ENCODE measurements at places on chromosomes 5 and 9.

- peak; percentile 92 for DNase-seq
These were observed 52.7 kb upstream of the TJP2 start for GRCh38 chr9:69121155-69122081.

- no peak for DNase-seq
These were observed 70.3 kb downstream of the MTAP start for GRCh38 chr9:21872696-21873095.

DNA sequence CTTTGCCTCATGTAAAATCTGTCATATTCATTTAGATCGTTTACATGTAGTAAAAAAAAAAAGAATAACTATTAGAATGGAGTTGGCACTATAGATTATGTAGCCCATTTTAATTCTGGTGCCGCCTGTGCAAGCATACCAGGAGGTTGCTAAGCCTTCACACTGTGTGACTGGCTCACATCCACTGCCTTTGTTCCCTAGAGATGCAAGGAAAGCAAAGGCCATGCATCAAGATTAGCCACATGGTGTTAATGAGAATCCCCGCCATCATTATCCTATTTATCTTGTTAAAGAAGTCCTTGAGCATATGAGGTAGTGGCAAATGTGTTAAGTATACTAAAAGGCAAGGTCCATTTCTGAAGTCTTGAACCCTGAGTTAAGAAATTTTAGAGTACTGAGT lies 279.6 kb downstream of the RFX3 start:
- no peak for DNase-seq

GRCh38 chr9:2700909-2701550 lies 16.3 kb upstream of the KCNV2 start:
- DNase-seq: no peak

DNA sequence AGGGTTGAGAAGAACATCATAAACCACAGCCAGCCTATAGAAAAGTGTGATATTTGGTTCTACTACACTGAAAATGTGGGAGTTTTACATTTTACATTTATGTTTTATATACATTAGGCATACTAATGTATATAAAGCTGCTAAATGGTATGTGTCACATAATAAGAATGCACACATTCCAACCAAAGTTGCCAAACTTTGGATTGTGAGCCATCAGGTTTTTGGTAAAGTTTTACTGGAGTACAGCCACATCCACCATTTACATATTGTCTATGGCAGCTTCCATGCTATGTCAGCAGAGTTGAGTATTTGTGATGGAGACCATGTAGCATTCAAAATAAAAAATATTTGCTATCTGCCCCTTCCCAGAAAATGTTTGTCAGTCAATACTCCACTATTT lies 23.1 kb upstream of the TARS1 start:
- no peak for DNase-seq

GRCh38 chr5:351921-352245 lies 30.4 kb downstream of the AHRR start:
- no peak for DNase-seq

DNA sequence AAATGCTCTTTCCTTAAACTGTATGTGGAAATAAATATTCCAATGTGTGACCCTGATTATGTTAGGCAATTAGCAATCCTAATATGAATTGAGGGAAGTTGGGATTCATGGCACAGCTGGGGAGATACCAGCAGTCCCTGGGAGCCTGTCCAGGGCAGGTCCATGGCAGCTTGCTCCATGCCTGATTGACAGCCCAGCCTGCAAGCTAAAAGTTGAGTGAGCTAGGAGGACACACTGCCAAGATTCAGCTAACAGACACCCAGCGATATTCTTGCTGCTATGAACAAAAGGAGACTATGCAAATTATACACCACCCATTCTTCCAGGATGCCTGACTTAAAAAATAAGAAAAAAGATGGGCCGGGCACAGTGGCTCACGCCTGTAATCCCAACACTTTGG lies 6.2 kb downstream of the TGFBI start:
- DNase-seq: no peak

DNA sequence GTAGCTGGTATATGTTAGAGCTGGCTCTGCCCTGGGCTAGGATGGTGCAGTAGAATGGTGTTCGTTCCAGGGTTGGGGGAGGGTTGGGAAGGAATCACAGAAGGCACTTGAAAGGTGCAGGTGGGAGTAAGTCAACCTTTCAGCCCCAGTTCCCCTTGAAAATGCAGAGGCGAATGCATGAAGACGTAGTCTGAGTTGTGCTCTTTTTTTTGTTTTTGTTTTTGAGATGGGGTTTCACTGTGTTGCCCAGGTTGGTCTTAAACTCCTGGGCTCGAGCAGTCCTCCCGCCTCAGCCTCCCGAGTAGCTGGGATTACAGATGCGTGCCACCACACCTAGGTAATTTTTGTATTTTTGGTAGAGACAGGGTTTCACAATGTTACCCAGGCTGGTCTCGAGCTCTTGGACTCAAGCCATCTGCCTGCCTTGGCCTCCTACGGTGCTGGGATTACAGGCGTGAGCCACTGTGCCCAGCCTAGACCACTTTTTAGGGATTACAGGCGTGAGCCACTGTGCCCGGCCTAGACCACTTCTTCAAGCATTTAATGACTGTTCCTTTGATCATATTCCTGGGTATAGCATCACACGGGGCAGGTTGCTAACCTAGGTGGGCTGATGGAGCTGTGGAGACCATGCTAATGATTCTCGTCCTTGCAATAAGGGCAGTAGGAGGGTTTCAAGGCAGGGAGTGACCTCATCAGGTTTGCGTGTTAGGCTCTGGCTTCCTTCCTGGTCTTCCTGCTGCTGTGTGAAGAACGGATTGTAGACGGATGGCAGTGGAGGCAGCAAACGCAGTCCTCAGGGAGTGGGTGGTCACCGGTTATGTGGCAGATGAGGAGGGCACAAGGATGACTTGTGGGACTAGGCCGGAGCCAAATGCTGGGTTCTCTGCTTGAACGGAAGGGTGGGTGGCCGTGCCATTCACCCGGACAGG lies 13.7 kb downstream of the EHMT1 start:
- no peak for DNase-seq

GRCh38 chr5:75885849-75886596 lies 168.8 kb upstream of the POC5 start:
- DNase-seq: no peak

DNA sequence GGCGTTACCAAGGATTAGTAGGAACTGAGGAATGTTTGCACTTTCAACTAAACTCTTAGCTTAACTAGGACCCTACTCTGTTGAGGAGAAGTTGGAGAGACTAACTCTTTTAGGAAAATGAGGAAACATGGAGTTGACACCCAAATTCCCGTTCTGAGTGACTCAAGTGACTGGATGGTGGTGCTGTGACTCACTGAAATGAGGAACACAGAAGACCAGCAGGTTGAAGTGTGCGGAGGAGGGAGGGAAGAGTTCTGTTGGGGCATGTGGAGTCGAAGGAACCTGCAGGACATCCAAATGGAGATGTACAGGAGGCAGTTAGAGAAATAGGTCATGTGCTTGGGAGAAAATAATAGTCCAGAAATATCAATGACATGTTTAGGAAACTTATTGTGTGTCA lies 8.2 kb downstream of the HEXB start:
- DNase-seq: peak; percentile 24

DNA sequence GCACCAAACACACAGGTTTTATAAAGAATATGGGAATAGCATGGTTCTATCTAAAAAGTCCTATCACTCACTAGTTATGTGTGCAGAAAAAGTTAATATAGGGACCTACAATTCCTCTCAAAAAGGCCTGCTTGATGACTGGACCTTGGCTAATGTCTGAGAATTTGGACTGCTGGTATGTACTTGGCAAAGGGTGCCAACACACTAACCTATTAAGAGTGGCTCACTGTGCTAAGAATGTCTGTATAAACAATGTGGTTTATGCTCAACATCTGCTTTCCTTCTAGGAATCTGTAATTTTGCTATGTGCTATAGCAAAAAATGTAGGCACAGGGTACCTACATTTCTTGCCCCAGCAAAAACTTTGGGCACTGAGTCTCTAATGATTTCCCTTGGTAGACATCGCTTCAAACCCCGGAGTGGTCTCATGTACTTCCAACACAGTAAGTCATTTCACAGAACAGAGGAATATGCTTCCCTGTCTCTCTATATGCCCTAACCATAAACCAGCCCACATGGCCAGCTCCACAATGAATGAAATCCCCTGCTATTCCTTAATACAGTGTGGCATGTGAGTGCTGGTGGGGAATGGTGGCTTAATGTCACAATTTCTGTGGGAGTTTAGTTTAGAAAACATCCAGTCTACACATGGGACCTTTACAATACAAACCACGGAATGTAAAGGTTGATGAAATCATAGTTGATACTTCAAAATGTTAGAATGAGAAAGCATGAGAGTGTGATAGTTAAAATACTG lies 101.7 kb downstream of the UBAP2 start:
- DNase-seq: no peak

- DNase-seq: no peak
These were observed 36.7 kb upstream of the CCDC112 start for GRCh38 chr5:115333164-115333563.
